ENCODE measurements at places on chromosomes 3 and 15. TPM values are rescaled to one million over a fixed set of nuclear protein-coding genes. Genes with fewer than 3 reads are reported as not detected.

DNAH12 gene
- polyA plus RNA-seq: 8.0 TPM

GRCh38 chr15:72155635-72156616 is 37.7 kb downstream of the SENP8 start:
- DNase-seq: peak; percentile 95

DNA sequence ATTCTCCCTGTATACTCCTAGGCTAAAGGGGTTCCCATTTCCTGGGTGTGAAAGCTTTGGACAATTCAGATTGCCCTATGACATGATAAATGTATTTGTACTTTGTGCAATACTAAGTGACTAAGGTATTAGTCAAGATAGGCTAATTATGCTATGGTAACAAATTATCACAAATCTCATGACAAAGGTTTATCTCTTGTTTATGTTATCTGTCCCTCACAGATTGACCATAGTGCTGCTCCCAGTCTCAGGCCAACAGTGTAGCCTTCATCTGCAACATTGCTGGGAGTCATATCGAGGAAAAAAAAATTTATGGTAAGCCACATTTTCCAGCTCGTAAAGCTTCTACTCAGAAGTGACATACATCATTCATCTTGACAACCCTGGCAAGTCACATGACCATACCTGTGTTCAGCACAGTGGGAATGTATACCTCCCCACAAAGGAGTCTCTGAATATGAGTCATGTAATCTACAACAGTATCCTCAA is 346.2 kb downstream of the IGSF11 start:
- DNase-seq: no peak

GPR87 gene
- polyA plus RNA-seq: 1.5 TPM

DPPA2 gene
- polyA plus RNA-seq: not detected

SLC12A8 gene
- polyA plus RNA-seq: 5.7 TPM

- no peak for DNase-seq
Observed at GRCh38 chr3:17431484-17432045, 310.9 kb downstream of the TBC1D5 start.

DNA sequence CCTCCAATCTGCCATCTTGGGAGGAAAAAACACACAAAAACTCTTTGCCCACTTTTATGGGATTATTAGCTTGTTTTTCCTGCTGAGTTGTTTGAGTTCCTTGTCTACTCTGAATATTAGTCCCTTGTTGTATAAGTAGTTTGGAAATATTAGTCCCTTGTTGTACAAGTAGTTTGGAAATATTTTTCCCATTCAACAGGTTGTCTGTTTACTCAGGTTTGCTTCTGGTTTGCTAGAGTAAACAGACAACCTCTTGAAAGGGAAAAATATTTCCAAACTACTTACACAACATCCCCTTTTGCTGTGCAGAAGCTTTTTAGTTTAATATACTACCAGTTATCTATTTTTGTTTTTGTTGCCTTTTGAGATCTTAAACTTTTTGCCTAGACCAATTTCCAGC is 193.3 kb upstream of the MANF start:
- DNase-seq: no peak

CDHR4 gene
- polyA plus RNA-seq: 9.8 TPM

DNA sequence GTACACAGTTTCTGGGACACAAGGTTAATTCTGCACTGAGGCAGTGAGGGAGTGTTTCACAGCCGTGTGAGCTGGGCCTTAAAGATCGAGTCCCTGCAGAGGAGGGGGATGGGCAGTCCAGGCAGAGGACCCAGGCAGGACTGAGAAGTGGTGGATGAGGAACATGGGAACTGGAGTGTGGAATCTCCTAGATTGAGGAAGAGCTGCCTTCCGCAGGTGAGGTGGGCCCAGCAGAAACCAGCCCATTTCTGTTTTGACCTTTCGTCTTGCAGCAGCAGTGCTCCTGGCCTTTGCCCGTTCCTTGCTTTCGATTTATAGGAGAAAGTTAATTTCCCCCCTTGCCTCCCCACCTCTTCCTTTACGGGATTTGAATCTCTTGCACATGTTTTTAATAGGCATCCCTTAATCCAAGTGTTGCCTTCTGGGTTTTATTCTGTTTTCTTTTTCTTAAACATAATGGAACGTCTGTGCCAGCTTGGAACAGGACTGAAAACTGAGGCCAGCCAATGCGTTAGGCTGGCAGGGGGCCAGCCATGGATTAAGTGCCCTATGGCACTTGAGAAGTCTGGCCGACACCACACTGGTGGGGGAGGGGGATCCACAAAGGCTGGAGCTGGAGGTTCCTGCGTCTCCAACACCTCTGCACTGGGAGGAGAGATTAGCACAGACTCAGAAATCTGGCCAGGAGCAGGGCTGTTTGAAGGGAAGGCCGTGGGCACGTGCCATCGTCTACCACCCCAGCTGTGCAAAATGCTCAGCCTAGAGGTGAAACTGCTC is 78.1 kb downstream of the AAGAB start:
- DNase-seq: peak; percentile 68

GRCh38 chr15:36884936-36885635 is 215.3 kb downstream of the MEIS2 start:
- no peak for DNase-seq

GRCh38 chr15:50890751-50891150 is 17.7 kb upstream of the AP4E1 start:
- no peak for DNase-seq

STRIT1 gene
- not detected for polyA plus RNA-seq

MUSTN1 gene
- 39.0 TPM for polyA plus RNA-seq

LMLN gene
- 2.8 TPM for polyA plus RNA-seq

All from lung (tissue), 17 donors.